Common myeloid progenitor, CD34-positive (primary cell): ENCODE measurements at places on chromosomes 1 and 21.
A peak's percentile ranks its signal among the peaks of the same experiment; 100 is the strongest.

GRCh38 chr1:110771245-110772022, 96.7 kb upstream of the KCNA3 start:
- DNase-seq = no peak

DNA sequence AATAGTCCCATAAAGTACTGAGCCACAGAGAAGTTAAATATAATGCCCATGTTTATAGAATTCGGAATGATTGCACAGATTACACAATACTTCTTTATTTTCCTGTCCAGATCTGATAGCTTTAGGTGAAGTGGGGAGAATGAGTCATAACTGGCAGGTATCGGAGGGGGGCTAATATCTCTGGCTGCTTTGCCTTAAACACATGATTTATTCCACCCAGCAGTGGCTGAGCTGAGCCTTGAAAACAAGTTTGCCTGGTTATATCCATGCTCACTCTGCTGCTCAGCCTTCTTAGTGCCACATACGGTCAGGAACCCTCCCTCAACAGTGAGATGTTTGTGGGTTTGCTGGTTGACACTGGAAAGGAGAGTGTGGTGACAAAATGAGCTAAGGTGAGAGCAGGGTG, 119.7 kb upstream of the ZNF648 start:
- no peak for DNase-seq

- DNase-seq = no peak
Observed at GRCh38 chr1:156112276-156113137, 2.0 kb upstream of the LMNA start.

- DNase-seq = peak; percentile 37
Observed at GRCh38 chr1:218499011-218499691, 154.0 kb downstream of the TGFB2 start.

- DNase-seq = no peak
Observed at GRCh38 chr1:114454539-114454938, 56.5 kb downstream of the TRIM33 start.

- no peak for DNase-seq
Observed at GRCh38 chr1:176009951-176010350, 197.1 kb downstream of the COP1 start.
